Pancreas (tissue), 10 donors: ENCODE measurements at places on chromosomes 12 and 14. TPM values are rescaled to one million over a fixed set of nuclear protein-coding genes. Genes with fewer than 3 reads are reported as not detected.

The BATF gene
- not detected for total RNA-seq

The LRTM2 gene
- total RNA-seq = not detected

The EAPP gene
- 16.7 TPM for total RNA-seq

GRCh38 chr12:28938581-28939235, 210.4 kb upstream of the FAR2 start:
- DNase-seq = no peak

- no peak for DNase-seq
Measured at GRCh38 chr12:43098071-43098470, 453.9 kb downstream of the ADAMTS20 start.

DNA sequence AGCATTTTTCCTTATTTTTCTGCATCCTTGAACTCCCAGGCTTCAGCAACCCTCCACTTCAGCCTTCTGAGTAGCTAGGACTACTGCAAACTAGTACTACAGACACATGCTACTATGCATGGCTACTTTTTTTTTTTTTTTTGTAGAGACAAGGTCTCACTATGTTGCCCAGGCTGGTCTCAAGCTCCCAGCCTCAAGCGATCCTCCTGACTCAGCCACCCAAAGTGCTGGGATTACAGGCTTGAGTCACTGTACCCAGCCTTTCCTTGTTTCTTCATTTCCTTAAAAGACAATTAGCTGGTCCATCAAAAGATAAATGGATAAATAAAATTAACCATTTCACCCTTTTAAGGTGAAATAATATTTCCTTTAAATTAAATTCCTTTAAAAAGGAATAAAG, 205.8 kb downstream of the SPTSSA start:
- DNase-seq = no peak

DNA sequence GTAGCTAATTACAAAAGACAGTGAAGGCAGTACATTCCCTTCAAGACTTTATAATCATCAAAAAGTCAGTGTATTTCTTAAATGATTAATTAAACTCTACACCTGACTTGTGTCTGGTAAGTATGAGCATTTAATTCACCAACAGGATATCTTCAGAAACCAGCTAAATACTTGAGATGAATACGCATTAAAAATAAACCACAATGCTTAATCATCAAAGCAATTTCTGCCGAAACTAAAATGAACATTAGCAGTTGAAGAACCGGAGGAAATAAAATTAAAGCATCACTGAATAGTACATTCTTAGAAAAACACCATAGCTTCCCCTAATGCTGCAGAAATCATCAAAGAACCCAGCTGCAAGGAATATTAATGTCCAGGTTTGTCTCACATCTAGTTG, 32.7 kb downstream of the SLC25A21 start:
- no peak for DNase-seq
